Brain microvascular endothelial cell (primary cell): ENCODE measurements at places on chromosomes 2 and 18.

DNA sequence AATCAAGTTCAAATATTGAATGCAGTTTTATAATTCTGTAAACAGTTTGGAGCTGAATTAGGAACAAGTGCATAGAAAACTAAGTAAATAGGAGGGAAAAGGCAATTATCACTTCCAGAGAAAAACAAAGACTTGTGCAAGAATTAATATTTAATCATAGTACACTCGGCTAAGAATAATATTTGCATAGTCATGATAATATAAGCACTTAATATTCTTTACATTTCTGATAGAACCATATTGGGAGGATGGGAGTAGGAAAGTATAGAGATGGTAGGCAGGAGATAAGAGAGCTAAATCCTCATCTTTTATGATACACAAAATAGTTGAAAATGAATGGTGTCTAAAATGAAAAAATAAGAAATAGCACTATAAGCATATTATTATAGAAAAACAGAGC, 27.4 kb upstream of the TNFAIP6 start:
- no peak for DNase-seq

GRCh38 chr2:128258218-128258617, 60.5 kb downstream of the HS6ST1 start:
- no peak for DNase-seq

- no peak for DNase-seq
Observed at GRCh38 chr18:4284528-4284927, 170.6 kb downstream of the DLGAP1 start.

GRCh38 chr18:1006965-1007364, 102.3 kb downstream of the ADCYAP1 start:
- DNase-seq: no peak

GRCh38 chr18:987325-988186, 82.9 kb downstream of the ADCYAP1 start:
- DNase-seq: peak; percentile 58

- no peak for DNase-seq
Observed at GRCh38 chr2:229422063-229422462, 151.0 kb upstream of the PID1 start.

GRCh38 chr2:61911510-61911909, 6.0 kb downstream of the COMMD1 start:
- DNase-seq: no peak

- DNase-seq: no peak
Observed at GRCh38 chr18:3874125-3874524, 424.2 kb downstream of the TGIF1 start.

DNA sequence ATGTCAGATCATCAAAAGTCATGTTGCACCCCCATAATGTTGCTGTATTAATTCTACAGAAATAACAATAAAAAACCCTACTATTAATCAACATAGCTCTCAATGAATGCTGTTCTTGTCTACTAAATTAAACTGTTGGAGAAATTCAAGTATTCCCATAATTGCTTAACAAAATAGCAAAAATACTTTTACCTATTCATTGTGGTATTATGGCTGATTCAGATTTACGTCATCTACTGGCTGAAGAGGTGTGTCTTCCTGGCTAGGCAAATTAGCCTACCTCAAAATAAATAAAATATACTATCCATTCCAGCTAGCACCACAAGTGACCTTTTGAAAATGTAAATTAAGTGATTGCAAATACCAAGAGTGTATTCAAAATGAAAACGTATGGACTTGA, 249.4 kb downstream of the MEIS1 start:
- no peak for DNase-seq

DNA sequence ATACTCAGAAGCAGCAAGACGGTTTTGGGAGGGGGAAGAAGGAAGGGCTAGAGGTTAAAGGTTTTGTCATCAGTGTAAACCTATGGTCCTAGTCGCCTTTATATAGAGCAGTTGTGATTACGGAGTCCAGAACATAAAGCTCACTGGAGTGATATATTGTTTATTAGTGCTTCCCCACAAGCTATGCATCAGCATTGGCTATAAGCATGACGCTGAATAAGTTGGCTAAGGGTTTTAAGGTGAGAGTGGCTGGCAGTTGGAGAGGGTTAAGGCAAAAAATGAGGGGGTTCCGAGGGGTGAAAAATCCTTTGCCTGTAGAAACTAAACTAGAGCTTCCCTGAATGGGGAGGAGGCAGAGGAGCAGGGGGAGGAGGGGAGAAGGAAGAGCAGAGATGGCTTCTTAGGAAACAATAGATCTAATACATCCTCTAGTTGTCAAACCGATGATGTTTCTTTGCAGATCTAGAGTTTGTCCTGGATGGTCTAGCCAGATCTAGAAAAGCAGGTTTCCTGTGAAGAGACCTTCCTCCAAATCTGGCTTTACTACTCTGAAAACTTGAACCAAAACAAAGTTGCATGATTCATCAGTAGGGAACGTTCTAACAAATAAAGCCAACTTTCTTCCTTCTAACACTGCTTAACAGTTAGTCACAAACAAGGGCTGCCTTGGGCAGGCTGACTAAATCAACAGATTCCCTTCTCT, 2.5 kb downstream of the KLF7 start:
- peak; percentile 81 for DNase-seq

- DNase-seq: no peak
Observed at GRCh38 chr2:53053937-53054336, 713.7 kb upstream of the CHAC2 start.

- no peak for DNase-seq
Observed at GRCh38 chr2:3289526-3289925, 88.1 kb downstream of the EIPR1 start.

- peak; percentile 9 for DNase-seq
Observed at GRCh38 chr2:121804340-121804739, 48.9 kb downstream of the TSN start.

GRCh38 chr2:99707592-99707991, 217.8 kb upstream of the REV1 start:
- DNase-seq: no peak

DNA sequence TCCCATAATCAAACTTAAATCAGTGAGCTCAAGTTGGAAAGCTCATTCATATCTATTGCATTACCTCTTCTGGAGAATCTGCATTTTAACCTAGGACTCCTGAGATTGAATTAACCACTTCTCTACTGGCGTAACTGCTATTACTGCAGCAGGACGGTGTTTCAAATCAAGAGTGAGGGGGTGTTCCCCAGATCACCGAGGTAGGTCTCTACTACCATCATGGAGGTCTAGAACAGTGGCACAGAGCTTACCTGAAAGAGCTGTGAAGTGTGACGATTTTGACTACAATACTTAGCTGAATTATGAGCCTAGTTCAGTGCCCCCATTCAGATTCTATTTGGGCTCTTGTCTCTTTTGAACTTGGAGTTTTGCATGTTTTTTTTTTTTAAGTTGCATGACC, 119.5 kb downstream of the POLE4 start:
- DNase-seq: no peak

DNA sequence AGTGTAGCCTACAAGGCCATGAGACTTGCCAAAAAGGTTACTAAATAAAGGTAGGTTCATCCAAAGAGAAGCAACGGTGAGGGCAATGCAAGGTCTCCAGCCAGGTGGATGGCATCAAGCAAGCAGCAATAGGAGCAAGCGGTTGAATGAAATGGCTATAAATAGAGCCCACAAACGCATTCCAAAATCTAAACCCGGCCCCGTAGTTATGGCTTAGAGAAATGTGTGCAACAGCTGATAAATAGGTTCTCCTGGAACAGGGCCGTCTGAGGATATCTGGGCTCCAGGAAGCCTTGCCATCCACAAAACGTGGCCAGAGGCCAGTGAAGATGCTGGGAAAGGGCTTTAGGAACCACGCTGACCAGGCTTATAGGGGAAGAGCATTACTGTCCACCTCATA, 146.1 kb upstream of the PID1 start:
- DNase-seq: no peak

DNA sequence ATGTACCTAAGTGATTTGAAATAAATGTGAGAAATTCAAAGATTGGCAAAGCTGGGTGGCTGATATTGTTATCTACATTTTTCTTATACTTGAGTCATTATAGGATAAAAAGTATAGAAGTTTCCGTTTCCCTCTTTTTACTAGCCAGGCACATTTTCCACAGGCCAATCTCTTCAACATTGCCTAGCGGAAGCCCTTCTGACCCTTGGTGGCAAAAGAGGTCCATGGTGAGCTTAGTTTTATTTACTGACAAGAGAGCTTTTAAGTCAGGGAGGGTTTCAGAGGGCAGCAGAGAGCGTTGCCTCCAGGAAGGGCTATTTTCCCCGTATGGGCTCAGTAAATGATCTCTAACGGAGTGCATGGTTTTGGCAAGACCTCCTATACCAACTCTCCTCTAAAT, 15.1 kb upstream of the RHOB start:
- no peak for DNase-seq

- DNase-seq: no peak
Observed at GRCh38 chr2:113075030-113075429, 7.3 kb downstream of the IL1F10 start.
